ENCODE measurements at places on chromosomes 5 and 9. TPM values are rescaled to one million over a fixed set of nuclear protein-coding genes. Genes with fewer than 3 reads are reported as not detected.
A peak's percentile ranks its signal among the peaks of the same experiment; 100 is the strongest.

DNA sequence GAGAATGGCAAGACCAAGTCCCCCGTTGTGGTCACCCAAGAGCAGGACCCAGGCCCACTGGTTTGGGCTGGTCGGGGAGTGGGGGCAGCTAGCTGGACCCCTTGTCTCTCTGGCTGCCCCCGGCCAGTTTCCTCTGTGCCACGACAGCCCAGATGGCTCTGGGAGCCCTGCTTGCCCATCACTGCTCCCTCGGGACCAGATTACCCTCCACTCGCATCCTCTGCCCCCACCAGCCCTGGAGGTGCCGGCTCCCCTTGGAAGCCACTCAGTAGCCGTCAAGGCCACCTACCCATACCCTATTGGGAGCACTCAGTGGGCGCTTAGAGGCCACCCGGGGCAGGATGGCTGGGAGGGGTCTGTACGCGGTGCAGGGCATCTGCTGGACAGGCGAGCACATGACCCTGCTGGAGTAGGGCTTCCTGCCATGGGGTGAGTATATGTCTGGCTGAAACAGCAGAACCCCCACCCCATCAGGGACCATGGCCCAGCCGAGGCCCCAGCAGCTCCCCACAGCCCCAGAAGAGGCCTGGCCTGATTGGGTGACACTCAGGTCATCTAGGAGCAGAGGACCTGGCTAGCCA, 70.0 kb downstream of the ZNF354C start:
- DNase-seq = peak; percentile 51
- H3K27ac ChIP-seq = no peak overlapping the region
- H3K36me3 ChIP-seq = no peaks in the 10 kb centered on the region
- H3K4me3 ChIP-seq = no peak overlapping the region
- H3K27me3 ChIP-seq = no peaks in the 10 kb centered on the region
- H3K4me1 ChIP-seq = no peaks in the 10 kb centered on the region

GRCh38 chr9:72579190-72579589, 57.8 kb downstream of the TMC1 start:
- H3K27ac ChIP-seq = no peak overlapping the region
- H3K4me1 ChIP-seq = peaks cover 16% of the 10 kb centered on the region
- H3K4me3 ChIP-seq = no peak overlapping the region
- no peak for DNase-seq
- no peaks in the 10 kb centered on the region for H3K27me3 ChIP-seq

- H3K4me1 ChIP-seq = no peaks in the 10 kb centered on the region
- H3K36me3 ChIP-seq = peaks cover 28% of the 10 kb centered on the region
- no peak overlapping the region for H3K27ac ChIP-seq
- DNase-seq = no peak
- no peaks in the 10 kb centered on the region for H3K27me3 ChIP-seq
Observed at GRCh38 chr5:175489693-175490443, 11.5 kb downstream of the SFXN1 start.

The PCDHGA5 gene
- 3.5 TPM for total RNA-seq

DNA sequence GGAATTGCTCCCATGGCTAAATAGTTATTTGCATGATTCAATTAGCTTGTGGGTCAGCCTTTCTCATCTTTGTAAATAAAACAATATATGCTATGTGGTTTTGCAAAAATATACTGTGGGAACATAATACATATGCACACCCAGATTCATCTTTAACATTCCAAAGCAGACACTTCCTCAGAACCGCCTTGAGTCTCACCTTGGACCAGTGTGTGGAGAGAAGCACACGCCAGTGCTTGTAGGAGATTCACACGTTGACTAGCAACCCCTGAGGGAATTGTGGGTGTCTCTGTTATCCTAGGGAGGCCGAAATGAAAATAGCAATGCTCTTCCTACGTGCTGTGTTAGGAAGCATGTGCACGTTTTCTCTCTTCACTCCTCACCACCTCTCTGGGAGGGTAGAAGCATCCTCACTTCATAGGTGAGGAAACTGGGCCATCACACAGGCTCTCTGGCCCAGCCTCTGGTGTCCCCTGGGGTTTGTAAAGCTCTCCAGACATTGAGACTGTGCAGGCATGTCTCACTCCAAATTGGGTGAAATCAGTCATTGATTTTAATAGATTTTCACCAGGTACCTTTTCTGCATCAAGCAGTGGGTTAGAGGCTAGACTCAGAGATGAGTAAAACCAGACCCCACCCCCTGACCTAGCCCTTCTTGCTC, 221.7 kb downstream of the PBX3 start:
- H3K36me3 ChIP-seq = peaks cover 23% of the 10 kb centered on the region
- no peak overlapping the region for H3K4me3 ChIP-seq
- no peak overlapping the region for H3K27ac ChIP-seq
- no peak for DNase-seq
- no peaks in the 10 kb centered on the region for H3K4me1 ChIP-seq

DNA sequence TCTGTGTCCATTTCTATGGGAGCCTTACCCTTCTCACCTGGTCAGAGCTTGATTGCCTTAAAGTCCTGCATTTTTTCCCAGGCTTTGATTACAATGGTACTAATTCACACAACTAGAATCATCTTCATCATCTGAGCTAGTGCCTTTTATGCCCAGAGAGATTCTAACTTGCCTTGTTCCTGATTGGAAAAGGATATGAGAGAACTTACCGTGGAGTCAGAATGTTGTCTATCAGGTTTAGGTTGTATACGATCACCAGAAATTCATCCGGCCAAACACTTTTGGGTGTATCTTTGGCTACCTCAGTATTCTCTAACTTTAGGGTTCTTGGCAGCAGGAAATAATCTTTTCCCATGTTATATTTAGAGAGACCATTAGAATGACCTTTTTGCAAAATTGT, 71.7 kb downstream of the AOPEP start:
- no peak overlapping the region for H3K27ac ChIP-seq
- no peak overlapping the region for H3K4me3 ChIP-seq
- no peak for DNase-seq

The ENG gene
- total RNA-seq = 322 TPM

DNA sequence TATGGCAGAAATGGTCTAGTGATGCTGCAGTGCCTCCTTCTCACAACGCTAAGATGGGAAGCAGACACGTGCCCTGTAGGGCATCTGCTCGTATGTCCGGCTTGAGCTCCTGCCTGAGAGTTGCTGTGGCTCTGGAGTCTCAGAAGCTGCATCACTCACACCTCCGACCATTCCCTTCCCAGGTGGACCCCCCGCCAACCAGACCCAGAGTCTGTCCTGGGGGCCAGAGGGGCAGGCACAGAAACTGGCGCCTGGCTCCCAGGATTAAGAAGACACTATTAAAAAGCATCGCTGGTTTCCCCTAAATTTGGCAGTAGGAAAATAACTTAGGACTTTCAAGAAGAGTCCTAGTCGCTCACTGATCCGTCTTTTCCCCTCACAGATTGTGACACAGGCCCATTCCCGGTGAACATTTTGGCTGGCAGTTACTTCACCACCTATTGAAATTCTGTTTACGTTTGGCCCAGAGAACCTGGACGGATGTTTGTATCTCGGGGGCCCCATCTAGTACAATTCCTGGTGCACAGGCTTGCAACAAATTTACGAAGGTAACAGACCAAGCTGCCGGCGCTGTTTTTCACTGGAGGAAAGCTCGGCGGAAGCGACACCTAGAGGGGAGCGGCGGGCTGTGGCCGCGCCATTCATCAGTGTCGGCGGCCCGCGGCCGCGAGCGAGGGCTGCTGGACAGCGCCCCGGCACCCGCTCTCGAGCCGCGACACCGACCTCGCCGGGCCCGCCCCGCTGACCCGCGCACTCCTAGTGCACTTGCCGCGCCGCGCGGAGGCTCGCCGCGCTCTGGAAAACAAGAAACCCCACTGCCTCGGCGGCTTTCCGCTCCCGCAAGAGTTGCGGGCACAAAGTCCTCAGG, 1.6 kb downstream of the FSTL4 start:
- peak; percentile 86 for DNase-seq
- H3K27ac ChIP-seq = no peak overlapping the region
- peaks cover 58% of the 10 kb centered on the region for H3K27me3 ChIP-seq
- peak overlapping the region; percentile 35 for H3K4me3 ChIP-seq

The SPINK7 gene
- total RNA-seq = not detected

The GPR151 gene
- not detected for total RNA-seq

The CCDC180 gene
- total RNA-seq = 4.0 TPM

GRCh38 chr5:137147346-137147745, 351.8 kb downstream of the SPOCK1 start:
- no peak for DNase-seq
- no peaks in the 10 kb centered on the region for H3K36me3 ChIP-seq
- H3K27me3 ChIP-seq = peaks cover 6% of the 10 kb centered on the region

DNA sequence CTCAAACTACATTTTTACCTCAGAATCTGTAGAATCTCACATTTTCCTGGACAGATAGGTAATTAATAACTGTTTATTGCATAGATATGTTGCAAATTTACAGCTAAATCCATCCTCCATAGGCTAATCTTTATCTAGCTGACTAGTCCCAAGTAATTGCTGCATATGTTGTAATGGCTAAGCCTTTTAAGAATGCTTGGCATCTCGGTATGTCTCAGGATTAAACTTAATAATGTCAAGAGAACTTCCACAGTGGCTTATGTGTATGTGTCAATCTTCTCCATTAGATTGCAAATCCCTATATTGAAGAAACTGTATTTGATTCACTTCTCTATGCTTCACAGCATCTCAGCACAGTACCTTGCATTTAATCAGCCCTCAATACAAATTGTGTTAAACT, 131.9 kb downstream of the PRDM9 start:
- no peaks in the 10 kb centered on the region for H3K27me3 ChIP-seq
- H3K27ac ChIP-seq = no peak overlapping the region
- H3K4me3 ChIP-seq = no peak overlapping the region
- H3K4me1 ChIP-seq = no peaks in the 10 kb centered on the region
- no peak for DNase-seq

DNA sequence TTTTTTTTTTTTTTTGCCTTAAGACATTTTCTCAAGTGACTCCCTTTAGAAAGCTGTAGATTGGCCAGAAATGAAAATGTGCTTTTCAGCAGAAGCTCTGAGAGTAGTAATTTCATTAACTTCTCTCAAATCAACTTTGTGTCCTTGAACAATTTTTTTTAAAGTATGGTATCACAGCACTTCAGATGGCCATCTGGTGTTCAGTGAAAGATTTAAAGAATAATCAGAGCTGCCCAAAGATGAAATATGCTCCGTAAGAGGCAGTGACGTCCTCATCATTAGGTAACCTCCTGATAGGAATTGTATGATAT, 43.0 kb upstream of the PCAT7 start:
- no peaks in the 10 kb centered on the region for H3K27me3 ChIP-seq
- no peaks in the 10 kb centered on the region for H3K4me1 ChIP-seq
- H3K36me3 ChIP-seq = no peaks in the 10 kb centered on the region
- DNase-seq = no peak
- no peak overlapping the region for H3K4me3 ChIP-seq

The ANAPC2 gene
- 51.4 TPM for total RNA-seq

The PCDHA9 gene
- total RNA-seq = 0.20 TPM

The SPATA6L gene
- 12.6 TPM for total RNA-seq

GRCh38 chr5:119011186-119011585, 22.8 kb upstream of the DTWD2 start:
- DNase-seq = no peak
- no peaks in the 10 kb centered on the region for H3K27me3 ChIP-seq
- H3K27ac ChIP-seq = no peak overlapping the region
- H3K4me3 ChIP-seq = no peak overlapping the region
- H3K4me1 ChIP-seq = no peaks in the 10 kb centered on the region

DNA sequence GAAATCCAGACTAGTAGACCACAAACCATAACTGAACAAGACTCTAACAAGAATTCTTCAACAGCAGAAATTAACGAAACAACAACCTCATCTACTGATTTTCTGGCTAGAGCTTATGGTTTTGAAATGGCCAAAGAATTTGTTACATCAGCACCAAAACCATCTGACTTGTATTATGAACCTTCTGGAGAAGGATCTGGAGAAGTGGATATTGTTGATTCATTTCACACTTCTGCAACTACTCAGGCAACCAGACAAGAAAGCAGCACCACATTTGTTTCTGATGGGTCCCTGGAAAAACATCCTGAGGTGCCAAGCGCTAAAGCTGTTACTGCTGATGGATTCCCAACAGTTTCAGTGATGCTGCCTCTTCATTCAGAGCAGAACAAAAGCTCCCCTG, 68.6 kb downstream of the VCAN start:
- no peak overlapping the region for H3K27ac ChIP-seq
- H3K4me1 ChIP-seq = peaks cover 2% of the 10 kb centered on the region
- no peaks in the 10 kb centered on the region for H3K27me3 ChIP-seq

DNA sequence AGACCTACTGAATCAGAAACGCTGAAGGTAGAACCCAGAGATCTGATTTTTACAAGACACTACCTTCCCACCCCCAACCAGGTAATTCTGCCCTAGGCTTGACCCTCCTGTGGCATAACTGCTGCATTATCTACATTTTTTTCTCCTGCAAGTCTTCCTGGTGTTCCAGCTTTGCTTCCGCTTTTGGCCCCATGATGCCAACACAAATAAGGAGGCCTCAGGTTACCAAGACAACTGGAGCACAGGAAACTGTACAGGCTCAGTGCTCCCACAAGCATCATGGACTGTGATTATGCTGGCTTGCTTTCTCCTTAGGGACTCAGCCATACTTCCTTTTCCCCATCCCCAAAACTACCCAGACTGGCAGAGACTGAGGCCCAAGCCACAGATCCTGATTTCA, 6.6 kb upstream of the MSMP start:
- DNase-seq = no peak
- H3K27me3 ChIP-seq = no peaks in the 10 kb centered on the region
- H3K4me1 ChIP-seq = peaks cover 27% of the 10 kb centered on the region
- H3K27ac ChIP-seq = no peak overlapping the region

GRCh38 chr5:90408571-90409317, 812 bp downstream of the CETN3 start:
- no peaks in the 10 kb centered on the region for H3K36me3 ChIP-seq
- peak overlapping the region; percentile 87 for H3K4me3 ChIP-seq
- peak overlapping the region; percentile 96 for H3K27ac ChIP-seq
- no peaks in the 10 kb centered on the region for H3K27me3 ChIP-seq

GRCh38 chr5:2047341-2047927, 164.7 kb upstream of the IRX4 start:
- no peaks in the 10 kb centered on the region for H3K36me3 ChIP-seq
- no peak overlapping the region for H3K27ac ChIP-seq
- H3K4me1 ChIP-seq = no peaks in the 10 kb centered on the region
- no peak overlapping the region for H3K4me3 ChIP-seq
- H3K27me3 ChIP-seq = no peaks in the 10 kb centered on the region

GRCh38 chr5:174400461-174400860, 323.9 kb upstream of the MSX2 start:
- H3K27me3 ChIP-seq = no peaks in the 10 kb centered on the region
- DNase-seq = no peak
- H3K4me3 ChIP-seq = no peak overlapping the region

The SLC36A3 gene
- not detected for total RNA-seq

DNA sequence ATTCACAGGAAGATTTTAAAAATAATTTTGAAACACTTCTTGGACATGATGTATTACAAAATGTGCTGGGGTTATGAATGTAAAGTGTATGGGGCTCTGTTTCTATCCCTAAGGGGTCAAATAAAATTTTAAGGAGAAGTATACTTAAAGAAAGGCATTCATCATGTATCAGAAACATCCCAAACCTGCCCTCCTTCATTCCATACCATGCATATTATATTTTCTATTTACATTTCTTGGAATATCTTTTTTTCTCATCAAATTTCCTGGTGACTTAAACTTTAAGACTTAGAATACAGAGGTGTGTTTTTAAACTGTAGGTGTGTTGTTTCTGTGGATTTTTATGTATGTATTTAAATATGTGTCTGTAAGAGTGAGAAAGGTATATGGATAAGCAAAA, 96.1 kb upstream of the ADAMTS19 start:
- no peaks in the 10 kb centered on the region for H3K4me1 ChIP-seq
- no peak for DNase-seq
- no peak overlapping the region for H3K4me3 ChIP-seq
- H3K27me3 ChIP-seq = no peaks in the 10 kb centered on the region
- H3K36me3 ChIP-seq = no peaks in the 10 kb centered on the region

The LTC4S gene
- total RNA-seq = 22.6 TPM
